ENCODE measurements at places on chromosomes 1 and 21.

- no peak for DNase-seq
Observed at GRCh38 chr1:9767964-9768668, 55.6 kb downstream of the CLSTN1 start.

DNA sequence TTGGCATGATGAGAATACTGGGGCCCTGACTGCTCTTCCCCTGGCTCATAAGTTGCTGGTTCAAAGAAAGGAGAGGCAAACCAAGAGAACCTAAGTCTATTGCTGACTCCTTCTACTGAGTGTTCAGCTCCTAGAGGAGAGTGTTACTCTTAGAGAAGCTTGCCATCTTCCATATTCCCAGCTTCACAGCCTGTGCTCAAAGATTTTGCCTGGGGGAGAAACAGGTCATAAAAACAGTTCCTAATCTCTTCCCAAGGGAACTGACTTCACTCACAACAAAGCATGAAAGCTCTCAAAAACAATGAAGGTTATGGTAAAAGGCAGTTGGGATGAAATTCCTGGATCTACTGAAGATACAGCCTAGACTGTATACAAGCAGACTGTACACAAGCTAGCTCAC lies 37.1 kb downstream of the LRRC40 start:
- peak; percentile 6 for DNase-seq

DNA sequence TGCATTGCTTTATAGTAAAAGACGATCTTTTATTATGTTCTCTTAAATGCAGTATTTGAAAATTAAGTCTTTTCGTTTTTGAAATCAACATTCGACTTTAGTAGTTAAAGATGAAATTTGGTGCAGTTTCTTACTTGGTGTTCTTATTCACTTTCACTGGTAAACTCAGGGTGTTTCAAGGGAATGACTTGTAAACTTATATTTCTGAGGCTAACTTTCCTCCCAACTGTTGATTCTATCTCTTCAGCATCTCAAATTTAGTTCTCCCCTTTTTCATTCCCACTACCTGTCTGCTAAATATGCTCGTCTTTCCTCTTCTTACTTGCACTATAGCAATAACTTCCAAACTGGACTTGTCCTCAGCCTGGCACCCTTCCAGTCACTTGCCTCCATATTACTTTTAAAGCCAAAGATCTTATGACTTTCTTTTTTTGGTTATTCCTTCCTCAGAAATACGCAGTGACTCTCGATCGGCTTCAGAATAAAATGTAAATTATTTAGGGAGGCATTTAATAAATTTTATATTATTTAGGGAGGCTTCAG lies 988 bp downstream of the SLC35A3 start:
- peak; percentile 17 for DNase-seq

- peak; percentile 65 for DNase-seq
Observed at GRCh38 chr1:161382214-161383019, 14.7 kb upstream of the CFAP126 start.

- no peak for DNase-seq
Observed at GRCh38 chr1:103424650-103425049, 100.8 kb upstream of the RNPC3 start.

DNA sequence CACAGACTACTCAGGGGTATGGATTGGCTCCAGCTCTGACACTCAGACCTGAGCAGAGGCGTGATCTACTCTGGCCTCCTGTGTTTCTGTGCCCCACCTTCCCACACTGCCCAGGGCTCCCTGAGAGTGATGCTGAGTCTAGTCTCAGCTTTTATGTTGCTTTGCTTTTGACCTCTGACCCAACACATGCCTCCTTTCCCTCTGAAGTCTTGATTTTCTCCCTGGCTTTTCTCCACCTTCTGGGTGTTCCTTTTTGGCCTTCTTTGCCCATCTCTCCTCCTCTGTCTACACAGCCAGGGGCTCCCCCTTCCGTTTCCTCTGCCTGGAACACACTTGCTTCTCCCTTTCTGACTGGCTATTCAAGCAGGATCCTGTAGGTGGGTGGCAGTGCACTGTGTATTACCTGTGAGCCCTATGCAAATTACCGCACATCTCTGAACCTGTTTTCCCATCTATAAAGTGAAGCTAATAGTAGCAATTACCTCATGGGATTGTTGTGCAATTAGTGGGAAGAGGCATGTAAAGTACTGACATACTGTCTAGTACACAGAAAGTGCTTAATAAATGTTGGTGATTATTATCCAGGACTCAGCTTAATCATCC lies 13.7 kb upstream of the MEX3A start:
- no peak for DNase-seq

- DNase-seq: no peak
Observed at GRCh38 chr21:28483301-28484035, 509.2 kb downstream of the LTN1 start.

GRCh38 chr1:23796466-23797271 lies 3.9 kb downstream of the GALE start:
- no peak for DNase-seq

GRCh38 chr1:155016231-155016831 lies 13.7 kb downstream of the ZBTB7B start:
- DNase-seq: no peak

- DNase-seq: peak; percentile 8
Observed at GRCh38 chr1:240602189-240602588, 9.8 kb downstream of the GREM2 start.

Measured in EL (cell line).